Stimulated activated CD4-positive, alpha-beta T cell treated with anti-CD3 and anti-CD28 coated beads, Interleukin-15, amount 100 ng/mL, for 1 hour (primary cell): ENCODE measurements at places on chromosomes 2 and 18.

DNA sequence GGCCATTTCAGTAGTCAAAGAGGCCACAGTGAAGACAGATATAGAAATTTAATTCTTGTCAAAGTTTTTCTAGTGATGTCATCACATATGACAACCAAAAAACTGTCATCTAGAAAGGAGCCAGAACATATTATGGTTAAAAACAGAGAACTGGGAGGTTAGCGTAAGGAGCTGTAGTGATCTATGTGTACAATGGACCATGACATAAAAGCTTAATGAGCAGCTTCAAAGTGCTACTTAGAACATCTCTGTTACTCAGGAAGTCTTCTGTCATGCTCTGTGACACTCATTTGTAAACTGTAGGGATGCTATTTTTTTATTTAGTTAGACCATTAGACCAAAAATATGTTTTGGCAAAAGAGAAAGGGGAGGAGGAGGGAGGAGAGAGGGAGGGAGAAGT lies 57.3 kb downstream of the CMPK2 start:
- no peak for DNase-seq

DNA sequence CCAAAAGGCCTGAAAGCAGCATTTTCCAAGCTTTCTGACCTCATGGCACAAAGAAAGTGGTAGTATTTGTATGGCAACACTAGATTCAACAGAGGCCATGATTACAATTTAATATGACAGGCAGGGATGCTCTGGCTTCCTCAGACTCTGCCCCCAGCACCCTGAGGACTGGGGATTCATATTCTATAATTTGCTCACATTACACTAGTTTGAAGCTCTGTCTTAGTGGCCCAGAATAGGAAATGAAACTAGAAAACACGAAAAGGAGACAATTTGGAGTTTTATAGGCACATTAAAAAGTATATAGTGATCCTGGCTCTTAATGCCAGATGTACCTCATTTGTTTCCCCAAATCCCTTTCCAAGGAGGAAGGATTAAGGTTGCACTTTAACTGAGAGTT lies 173.0 kb upstream of the STK17B start:
- DNase-seq, result no peak

- no peak for DNase-seq
Observed at GRCh38 chr2:30106543-30106942, 40.3 kb upstream of the YPEL5 start.

GRCh38 chr2:120576509-120577474 lies 158.9 kb upstream of the GLI2 start:
- no peak for DNase-seq

GRCh38 chr18:21897811-21898210 lies 157.2 kb downstream of the MIB1 start:
- no peak for DNase-seq
